ENCODE measurements at places on chromosomes 6 and 20.

GRCh38 chr6:135129136-135129856, 51.8 kb upstream of the MYB start:
- no peak for DNase-seq

DNA sequence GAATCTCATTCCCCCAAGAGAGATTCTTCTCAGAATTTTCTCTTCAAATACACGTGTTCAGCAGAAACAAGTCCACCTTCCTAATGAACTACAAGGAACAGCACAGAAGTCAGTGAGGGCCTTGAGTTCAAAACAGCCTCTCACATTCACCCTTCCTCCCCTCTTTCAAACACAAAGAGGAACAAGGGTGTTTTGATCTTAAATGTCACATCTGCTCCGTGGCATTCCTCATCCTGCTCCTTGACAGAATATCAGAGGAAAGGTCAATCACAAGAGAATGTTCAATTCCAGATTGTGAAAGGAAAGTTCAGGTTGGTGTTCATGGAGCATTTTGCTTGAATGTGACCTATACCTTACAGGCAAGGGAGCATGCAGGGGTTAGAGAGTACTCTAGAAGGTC, 35.6 kb upstream of the FAM210B start:
- no peak for DNase-seq

DNA sequence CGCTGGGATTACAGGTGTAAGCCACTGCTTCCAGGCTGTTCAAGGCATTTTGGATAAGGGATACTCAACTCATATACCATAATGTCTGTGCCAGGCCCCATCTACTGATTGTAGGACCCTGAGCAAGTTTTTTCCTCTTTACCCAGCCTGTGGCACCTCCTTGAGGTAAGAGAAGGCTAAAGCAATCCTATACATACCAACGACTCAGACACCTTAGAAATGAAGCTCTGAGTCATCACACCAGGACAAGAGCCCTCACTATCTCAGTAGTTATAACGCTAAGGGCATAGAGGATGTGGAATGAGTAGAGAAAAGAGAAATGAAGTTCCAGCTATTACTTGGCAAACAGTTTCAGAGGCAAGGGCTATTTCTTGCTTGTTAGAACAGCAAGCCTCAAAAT, 16.9 kb downstream of the NDRG3 start:
- peak; percentile 62 for DNase-seq

- no peak for DNase-seq
Measured at GRCh38 chr6:19925533-19925932, 88.4 kb downstream of the ID4 start.

DNA sequence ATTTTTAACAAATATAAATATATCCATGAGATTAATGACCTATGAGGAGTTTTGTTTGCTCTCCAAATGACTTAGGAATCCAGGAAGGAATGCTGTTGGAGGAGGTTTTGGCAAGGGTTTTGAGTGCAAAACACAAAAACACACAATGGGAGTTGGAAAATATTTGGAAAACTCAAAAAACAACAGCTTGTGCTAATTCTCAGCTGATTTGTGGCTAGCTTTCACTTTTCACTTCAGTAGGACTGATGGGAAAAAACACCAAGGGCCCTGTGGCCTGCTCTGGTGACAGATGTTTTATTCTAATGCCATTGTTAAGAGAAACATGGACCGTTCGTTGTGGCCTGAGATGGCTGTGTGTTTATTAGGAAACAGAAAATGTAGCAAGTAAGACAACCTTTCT, 113.9 kb downstream of the ALDH8A1 start:
- DNase-seq: no peak

DNA sequence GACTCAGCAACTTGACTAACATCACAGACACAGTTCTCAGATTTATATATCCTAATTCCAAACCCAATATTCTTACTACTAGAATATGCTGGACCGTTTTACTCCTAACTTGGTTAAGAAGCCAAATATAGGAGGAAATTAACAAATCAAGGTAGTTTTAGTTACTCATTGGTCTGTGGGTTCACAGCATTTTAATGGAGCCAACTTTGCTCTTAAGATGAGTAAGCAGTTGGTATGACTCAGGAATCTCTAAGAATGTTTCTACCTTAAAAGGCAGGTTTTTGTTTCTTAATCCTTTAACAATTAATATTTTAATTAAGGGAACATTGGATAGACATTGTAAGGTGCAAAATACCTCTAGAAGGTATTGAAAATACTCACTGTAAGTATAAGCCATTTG, 31.6 kb downstream of the OPRM1 start:
- DNase-seq: no peak

GRCh38 chr6:150590446-150590845, 9.2 kb upstream of the PLEKHG1 start:
- no peak for DNase-seq

- DNase-seq: no peak
Measured at GRCh38 chr6:25519856-25520255, 132.2 kb upstream of the SCGN start.

DNA sequence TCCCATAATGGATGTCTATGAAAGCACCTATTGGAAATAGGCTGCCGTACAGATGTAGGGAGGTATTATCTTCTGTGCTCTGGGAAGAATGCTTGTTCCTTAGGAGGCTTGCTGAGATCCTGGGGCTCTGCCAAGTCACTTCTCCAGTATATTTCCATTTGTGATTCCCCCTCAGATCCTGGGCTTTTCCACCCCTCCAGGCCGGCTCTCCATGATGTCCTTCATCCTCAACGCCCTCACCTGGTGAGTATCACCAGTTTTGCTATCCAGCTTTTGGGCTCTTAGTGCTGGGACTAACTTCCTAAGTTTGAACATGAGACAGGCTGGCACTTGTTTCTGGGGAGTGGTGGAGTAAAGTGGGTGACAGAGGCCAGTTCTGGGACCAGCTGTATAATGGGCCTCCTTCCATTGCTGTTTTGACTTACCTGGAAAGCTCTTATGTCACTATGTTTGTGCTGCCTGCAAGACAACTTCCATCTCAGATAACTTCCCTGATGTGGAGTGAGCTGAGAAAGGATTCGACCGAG, 2.6 kb downstream of the SYS1 start:
- DNase-seq: no peak

- DNase-seq: no peak
Measured at GRCh38 chr6:35919827-35920751, 809 bp downstream of the SRPK1 start.
